ENCODE measurements at places on chromosomes 5 and 9.

- no peak for DNase-seq
Measured at GRCh38 chr5:144438237-144438636, 267.6 kb downstream of the KCTD16 start.

- DNase-seq: no peak
Measured at GRCh38 chr5:51377151-51378060, 5.8 kb upstream of the ISL1 start.

DNA sequence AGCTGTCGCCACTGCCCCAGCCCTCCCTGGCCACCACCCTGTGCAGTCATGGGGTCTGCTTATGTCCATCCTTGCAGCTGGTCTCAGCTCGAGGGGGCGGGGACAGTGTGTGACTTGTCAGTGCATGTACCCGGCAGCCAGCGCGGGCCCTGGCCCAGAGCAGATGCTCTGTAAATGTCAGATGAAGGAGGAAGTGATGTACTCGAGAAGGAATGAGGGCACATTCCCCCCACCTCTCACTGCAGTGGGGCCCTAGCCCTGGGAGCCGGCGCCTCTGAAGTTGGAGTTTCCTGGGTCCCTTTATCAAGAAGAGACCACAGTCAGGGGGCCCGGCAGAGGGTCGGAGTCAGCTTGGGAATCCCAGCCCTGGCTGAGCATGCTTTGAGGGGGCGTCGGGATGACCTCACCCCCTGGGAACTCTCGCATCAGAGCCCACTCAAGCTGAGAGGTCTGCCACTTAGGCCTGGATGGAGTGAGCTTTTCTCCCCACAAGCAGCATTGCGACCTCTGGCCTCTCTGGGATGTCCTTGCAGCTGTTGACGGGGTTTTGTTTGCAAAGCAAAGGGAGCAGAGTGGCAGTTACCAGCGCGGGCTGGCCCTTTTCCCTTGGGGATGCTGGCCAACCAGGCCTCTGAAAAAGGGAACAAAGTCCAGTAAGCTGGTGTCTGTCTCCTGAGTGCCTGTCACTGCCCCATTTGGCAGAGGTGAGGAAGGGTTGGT lies 19.0 kb downstream of the NEURL1B start:
- no peak for DNase-seq

DNA sequence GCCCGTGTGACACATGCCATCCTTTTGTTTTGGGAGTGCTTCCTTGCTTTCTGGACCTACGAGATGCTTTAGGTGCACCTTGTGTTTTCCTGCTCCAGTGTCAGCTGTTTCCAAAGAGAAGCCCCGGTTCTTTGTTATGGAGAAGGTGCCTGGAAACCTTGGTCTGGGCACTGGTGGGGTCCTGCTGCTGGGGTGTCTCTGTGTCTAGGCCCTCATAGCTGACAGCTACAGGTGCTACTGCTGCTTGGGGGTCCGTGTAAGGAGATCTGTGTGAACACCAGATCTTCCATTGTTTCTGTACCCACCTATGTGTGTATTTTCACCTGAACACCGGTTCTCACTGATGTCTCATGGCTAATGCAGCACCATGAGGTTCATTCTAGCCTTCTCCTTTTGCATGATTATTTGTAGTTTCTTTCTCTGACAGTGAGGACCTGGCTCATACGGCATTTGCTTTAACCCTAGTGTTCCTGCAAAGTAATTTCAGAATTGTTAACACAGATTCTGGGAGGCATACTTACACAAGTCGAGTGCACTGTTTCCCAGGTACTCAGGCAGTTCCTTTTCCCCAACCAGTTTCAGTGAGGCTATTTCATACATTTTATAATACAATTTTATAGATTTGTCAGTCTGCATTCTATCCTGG lies 13.2 kb upstream of the FAM120AOS start:
- DNase-seq: no peak

- DNase-seq: no peak
Measured at GRCh38 chr5:73666891-73667290, 40.9 kb downstream of the ARHGEF28 start.

DNA sequence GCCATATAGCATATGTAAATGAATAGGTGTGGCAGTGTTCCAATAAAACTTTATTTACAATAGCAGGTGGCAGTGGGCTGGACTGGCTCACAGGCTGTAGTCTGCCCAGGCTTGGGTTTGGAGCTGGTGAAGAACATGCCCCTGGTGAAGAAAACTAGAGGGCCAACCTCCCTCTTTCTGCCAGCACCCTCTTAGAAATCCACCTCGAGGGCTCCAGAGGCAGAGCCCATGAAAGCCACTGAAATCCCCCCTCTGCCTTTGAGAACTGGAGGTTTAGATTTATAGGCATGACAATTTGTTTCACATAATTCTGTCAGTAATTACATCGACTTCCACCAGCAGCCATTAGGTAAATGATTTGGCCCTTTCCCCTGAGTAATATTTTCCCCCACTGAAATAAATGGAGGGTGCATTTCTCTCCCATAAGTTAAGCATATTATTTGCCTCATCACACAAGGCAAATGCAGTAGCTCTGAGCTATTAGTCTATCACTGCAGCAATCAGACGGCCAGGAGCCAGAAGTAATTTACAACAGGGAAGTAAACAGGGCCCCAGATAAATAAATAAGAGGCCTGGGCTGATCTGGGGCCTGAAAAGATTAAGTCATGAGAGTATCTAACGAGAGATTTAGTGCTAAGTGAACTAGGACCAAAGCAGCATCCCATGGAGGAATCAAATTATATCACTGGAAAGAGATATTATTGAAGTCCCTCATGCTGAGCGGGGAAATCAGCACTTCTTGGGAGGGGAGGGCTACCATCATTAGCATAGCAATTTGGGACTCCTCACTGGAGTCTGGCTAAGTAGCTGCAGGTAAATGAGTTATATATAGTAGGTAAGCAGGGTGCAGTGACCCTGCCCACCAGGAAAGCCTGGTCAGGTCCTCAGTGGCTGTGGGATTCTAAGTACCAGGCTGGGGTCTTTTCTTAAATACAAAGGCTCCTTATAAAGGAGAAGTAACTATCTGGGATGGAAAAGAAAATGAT lies 123.9 kb downstream of the SLIT3 start:
- no peak for DNase-seq

DNA sequence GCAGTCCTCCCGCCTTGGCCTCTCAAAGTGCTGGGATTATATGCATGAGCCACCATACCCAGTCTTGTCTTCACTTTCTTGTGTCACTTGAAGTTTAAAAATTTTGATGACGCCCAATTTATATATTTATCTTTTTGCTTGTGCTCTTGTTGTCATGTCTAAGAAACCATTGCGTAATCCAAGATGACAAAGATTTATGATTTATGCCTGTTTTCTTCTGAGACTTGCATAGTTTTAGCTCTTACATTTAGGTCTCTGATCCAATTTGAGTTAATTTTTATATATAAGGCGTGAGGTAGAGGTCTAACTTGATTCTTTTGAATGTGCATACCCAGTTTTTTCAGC lies 18.6 kb downstream of the ANKHD1 start:
- no peak for DNase-seq

DNA sequence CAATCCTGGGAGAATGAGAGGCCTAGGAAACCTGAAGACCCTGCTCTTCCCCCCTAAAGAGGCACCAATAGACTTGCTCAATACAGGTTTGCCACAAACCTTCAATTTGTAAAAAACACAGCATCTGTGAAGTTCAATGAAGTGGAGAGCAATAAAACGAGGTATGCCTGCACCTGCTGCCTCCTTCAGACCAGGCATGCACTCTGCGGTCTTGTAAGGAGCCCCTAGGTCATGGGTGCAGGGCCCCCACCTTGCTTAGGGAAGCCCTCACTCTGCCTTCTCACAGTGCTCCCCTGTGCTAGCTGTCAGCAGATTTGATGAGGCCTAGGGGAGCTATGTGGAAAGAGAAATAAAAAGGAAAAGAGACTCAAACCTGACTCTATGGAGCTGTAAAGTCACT lies 72.1 kb upstream of the GALNT10 start:
- no peak for DNase-seq

DNA sequence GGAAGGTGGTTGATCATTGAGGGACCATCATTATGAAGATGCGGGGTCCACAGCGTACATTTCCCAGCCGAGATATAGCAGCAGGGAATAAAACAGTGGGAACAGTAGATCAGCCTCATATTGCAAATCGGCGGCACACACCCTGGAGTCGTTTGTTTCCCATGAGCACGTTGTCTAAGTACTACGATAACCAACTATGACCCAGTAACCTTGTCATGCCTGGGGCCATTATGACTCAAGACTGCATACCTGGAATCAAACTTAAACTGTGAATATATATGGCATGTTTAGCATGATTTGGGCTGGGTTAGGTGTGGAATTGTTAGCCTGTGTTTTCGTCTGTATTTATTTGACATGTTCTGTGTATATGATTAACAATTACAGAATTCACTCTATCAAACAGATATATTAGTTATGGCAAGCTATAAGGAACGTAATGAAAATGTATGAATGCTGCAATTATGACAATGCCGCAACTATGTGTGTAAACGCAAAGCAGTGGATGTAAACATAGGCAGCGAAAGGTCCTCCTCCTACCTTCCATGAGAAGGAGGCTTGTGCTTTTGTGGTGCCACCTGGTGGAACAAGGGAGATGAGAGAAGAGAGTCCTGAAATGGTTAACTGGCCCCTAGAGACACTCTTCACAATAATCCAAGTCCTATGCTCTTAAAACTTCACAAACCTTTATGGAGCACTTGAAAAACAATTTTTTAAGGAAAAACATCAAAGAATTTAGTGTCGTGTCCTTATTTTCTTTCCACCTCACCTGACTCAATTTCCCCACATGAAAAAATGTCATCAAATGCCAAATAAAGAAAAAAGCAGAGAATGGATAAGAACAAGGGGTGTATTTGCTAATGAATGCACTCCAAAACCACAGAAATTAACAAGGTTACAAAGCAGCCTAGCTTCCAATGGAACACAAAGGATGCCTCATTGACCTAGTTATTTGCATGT lies 47.1 kb downstream of the SEMA5A start:
- DNase-seq: no peak

GRCh38 chr5:141121985-141122384 lies 367 bp downstream of the PCDHB4 start:
- DNase-seq: no peak

GRCh38 chr5:114185274-114185673 lies 176.6 kb upstream of the KCNN2 start:
- DNase-seq: no peak

GRCh38 chr9:114100536-114100935 lies 1.4 kb upstream of the KIF12 start:
- no peak for DNase-seq

GRCh38 chr9:120043448-120043847 lies 536.5 kb downstream of the CDK5RAP2 start:
- no peak for DNase-seq

DNA sequence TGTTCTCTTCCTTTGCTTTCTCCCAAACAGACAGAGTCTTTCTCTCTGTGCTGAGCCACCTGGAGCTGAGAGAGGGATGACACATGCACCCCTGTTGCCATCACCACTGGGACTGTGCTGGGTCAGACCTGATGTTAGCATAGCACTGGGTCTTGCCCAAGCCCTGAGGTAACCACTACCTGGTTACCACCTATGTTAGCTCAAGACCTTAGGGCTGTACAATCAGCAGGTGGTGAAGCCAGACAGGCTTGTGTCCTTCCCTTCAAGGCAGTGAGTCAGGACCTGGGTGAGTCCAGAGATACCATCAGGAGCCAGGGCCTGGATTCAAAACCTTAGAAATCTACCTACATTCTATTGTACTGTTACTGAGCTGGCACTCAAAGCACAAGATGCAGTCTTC lies 32.1 kb downstream of the FST start:
- DNase-seq: no peak

DNA sequence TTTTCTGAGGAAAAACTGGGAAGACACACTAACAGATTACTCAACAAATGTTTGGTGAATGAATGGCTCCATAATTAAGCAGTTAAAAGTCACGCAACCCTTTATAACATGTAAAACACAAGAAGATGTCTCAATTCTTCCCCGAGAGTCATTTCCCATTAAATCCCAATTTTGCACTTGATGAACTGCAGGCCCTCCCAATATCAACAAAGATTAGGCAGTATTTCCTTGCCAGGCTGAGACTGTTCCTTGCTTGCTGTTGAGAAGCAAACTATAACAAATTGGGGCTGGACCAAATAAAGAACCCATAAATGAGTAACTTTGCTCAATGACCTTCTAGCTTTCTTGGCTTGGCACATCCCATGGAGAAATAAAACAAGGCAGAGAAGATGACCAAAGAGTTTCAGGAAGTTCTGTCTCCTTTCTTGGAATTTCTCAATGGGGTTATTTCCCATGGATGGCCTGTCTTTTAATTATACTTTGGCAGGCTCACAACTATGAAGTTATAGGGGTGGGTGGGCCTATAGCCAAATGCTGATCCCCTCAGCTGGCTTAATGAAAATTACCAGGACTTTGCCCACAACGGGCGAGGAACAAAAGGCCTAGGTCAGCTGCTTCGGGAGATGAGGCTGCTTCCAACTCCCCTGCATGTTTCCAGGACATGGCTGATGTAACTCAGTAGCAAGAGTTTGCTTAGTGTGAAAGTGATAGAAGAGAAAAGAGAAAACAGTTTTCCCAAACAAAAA lies 243.1 kb upstream of the RFX3 start:
- DNase-seq: no peak

- no peak for DNase-seq
Measured at GRCh38 chr5:161256957-161257356, 289.6 kb downstream of the GABRB2 start.

- no peak for DNase-seq
Measured at GRCh38 chr5:96680759-96681470, 18.7 kb downstream of the CAST start.

DNA sequence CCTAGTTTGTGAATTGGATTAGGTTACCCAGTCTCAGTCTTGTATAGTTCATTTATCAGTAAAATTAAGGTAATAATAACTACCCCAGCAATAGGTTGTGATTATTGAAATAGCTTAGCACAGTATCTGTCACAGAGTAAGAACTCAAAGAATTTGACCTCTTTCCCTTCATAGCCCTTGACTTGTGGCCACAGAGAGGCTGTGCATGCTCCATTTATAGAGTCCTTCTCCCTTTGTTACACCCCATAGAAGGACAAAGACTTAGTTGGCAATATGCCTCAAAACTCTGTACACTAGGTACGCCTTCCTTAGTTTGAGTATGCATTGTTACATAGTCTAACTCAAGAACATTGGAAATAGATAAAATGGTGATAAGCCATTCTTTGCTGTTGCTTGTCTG lies 257.2 kb downstream of the KCTD16 start:
- no peak for DNase-seq

- no peak for DNase-seq
Measured at GRCh38 chr9:20242510-20243189, 379.6 kb downstream of the MLLT3 start.

DNA sequence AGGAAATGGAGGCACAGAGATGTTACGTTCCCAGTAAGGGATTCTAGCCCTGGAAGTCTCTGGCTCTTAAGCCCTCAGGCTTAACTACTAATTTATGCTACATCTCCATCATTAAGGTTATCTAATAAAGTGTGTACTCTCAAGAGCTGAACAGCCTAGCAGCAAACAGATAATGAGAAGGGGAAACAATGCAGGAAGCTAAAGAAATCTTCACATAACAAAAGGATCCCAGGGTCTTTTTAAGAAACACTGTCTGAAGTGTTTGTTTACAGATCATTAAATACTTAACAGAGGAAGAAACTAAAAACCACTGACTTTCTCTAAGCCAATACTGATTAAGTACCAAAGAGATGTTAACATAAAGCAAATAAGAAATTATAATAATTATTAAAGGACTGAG lies 129.0 kb downstream of the PAPPA start:
- no peak for DNase-seq
